Activated CD4-positive, CD25-positive, alpha-beta regulatory T cell treated with anti-CD3 and anti-CD28 coated beads, Interleukin-2, amount 50 U/mL, for 16 hours (primary cell): ENCODE measurements at places on chromosomes 12 and 14.

- no peak for DNase-seq
Measured at GRCh38 chr14:73170686-73171085, 34.4 kb downstream of the PSEN1 start.

DNA sequence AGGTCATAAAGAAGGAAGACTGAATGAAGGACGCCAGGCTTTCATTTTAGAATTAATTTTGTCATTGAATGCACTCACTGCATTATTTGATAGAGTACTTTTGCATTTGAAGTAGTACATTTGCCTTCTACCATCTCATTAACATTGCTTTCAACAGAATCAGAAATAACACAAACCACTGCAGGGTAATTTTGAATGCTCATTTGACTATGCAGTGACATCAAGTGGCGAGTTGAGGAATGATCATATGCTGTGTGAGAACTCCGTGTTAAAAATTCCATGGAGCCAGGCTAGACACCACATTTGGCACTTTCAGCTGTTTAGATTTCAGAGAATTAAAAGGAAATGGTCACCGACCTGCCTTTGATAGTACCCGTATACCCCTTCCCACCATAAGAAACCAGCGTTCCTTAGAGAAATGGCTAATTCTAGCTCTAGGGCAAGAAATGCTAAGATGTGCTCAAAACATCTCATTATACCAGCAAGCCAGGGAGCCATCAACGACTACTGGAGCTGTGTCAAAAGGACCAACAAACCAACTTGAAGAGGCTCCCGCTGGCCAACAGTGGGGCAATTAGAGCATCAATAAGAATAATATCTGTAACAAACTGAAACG, 16.5 kb downstream of the HEBP1 start:
- DNase-seq: no peak

DNA sequence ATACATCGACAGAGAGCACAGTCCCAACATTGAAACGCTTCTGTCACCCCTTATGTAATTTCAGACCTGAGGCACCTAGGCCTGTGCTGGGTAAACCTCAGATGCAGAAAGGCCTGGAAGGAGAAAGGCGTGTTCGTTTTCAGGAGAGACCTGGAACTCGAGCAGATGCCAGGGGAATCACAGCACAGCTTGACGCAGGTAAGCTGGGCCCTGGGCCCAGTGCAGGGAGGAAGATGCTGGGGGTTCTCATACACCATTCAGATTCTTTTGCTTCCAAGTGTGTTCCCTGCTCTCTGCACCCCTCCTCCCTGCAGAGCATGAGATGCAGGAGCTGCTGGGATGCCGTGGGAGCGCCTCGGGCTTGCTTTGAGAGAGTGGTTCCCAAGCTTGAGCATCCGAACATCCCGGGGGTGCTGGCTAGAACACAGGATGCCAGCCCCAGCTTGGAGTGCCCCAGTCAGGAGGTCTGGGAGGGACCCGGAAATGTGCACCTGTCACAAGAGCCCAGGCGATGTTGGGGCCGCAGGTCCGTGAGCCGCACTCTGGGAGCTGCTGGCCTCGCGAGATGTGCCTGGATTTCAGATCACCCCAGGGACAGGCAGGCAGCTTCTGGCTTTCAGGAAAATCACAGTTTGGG, 35.9 kb downstream of the FZD10 start:
- DNase-seq: no peak

DNA sequence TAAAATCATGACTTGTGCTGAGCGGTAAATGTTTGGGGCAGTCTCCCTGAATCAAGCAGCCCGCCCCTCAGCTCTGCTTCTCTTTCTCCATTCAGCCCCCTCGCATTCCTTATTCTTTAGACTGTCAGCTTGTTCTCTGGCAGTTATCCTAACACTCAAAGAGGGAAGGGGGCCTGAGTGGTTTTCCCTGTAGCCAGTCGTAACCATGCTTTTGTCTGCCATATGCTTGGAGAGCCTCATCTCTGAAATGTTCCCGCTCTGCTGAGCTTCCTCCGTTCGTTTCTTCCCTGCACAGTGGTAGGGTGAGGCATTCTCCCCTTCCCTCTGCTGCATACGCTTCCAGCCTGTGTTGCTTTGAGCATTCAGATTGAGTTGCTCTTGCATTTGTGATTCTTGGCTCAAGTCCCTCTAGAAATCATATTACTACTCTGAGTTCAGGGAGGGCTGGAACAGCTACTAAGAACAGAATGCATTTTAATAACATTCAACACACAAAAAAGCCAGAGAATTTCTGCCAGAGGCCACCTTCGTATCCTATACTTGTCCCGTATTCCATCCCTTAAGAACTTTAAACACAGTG, 119.7 kb downstream of the FBXL14 start:
- DNase-seq: no peak

GRCh38 chr12:115798309-115798917, 479.1 kb downstream of the MED13L start:
- no peak for DNase-seq

- no peak for DNase-seq
Measured at GRCh38 chr12:21774358-21775132, at the start of gene KCNJ8. Gene KCNJ8, minus strand, starts transcription at chr12:21774706. Its CDS starts 1,090 bp downstream, at chr12:21773616.

DNA sequence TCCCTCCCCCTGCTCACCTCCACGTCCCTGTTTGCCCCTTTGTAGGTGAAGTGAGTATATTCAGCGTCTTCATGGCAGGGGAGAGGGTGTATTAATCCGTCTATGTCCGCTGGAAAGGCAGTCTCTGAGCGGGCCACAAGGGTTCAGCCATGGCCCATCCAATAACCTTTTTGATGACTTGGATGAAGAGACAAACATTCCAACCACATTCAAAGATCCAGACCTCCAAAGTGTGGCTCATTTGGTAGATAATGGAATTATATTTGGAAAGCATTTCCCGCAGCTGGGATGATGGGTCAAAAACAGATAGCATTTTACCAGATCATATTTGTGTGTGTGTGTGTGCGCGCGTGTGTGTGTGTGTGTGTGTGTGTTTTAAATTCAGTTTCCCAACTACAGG, 345.9 kb downstream of the DPF3 start:
- DNase-seq: no peak
